ENCODE measurements at places on chromosomes 3 and 15.

DNA sequence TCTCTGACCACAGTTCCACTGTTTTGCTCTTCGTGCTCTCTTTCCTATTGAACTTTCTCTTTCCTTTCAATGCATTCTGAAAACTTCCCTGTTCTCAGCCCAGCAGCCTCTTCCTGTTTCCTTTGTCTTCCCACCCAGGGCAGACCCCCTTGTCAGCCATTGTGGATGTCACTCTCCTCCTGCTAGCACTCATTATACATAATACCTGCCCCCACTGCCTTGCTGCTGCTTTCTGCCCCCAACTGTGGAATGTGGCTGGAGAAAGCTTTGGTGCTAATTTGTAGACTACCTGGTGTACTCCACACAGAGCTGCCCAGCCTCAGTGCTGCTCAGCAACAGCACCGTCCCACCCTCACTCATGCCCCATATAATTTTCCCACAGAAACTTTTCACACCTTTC lies 80.2 kb downstream of the CHCHD6 start:
- DNase-seq, result no peak

- DNase-seq, result no peak
Observed at GRCh38 chr3:129628169-129628522, 21.7 kb upstream of the PLXND1 start.

DNA sequence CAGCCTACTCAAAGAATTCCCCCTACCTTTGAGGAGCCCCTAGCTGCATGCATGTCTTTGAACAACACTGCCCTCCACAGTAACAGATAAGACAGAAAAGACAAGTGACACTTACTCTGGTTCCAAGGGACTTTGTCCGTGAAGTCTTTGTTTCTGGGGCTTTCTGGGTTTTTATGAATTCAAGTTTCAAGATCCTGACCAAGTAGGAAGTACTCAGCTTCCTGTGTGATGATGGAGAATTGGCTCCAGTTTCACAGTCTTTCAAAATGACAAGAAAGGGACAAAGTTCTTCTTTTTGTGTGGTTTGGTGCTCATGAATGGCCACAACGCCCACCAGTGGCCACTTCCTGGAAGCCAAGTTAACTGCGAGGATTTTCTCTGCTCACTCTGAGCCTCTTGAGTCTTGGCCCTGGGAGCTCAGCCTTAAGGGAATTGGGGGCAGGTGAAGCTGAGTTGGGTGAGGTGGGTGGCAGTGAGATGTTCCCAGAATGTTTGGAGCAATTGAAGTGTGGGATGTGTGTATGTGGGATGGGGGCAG lies at the start of gene CCR1:
Gene CCR1, minus strand, starts transcription at position 147 of the 538 bp plus-strand sequence. CDS start 4,000 bp downstream, outside the sequence.
- no peak for DNase-seq

DNA sequence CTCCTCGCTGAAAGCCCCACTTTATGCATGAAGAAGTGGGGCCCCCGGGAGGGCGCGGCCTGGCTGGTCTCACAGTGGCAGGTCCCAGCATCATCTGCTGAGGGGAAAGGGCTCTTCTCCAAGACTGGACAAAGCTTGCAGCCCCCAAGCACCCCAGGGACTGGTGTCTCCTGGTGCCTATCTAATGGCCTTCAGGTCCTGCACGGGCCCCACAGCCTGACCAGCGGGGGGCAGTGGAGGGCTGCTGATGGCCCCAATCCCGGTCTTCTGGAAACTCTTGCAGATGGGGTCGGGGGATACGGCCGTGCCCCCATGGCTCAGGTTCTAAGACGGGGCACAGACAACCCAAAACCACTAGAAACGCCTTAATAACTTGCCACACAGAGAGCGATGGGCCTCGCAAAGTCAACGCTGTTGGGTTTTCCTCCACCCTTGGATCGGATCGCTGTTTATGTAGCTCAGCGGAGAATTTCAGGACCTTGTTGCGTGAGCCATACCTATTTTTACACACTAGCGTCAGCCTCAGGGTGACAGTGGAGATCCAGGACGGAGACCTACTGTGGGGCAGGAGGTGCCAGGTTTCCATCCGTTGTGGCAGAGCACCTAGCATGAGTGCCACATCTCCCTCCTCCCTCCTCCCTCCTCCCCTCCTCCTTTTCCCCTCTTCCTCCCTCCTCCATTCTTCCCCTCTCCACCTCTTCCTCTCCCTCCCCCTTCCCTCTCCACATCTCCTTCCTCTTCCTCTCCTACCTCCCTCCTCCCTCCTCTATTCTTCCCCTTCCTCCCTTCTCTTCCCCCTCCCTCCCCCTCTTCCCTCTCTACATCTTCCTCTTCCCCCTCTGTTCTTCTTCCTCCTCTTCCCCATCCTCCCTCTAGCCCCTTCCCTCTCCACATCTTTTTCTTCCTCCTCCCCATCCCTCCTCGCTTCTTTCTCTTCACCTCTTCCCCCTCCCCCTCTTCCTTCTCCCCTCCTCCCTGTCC lies 79.3 kb upstream of the ALDH1L1 start:
- DNase-seq, result peak; percentile 86

DNA sequence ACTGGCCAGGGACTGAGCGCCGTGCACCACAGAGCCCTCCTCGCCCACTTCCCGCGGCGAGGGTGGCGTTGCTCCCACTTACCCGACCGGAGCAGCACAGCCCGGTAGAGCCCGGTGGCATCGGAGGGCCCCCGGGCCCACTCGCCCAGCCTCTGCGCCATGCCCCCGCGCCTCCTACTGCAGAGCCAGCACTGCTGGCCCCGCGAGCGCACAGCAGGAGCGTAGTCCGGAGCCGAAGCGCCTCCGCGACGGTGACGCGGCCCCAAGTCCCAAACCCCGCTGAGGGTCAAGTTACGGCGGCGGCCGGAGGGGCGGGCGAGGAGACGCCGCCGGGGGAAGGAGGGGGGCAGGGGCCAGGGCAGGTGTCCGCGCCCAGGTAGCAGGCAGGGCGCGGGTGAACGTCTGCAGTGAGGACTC lies 9.6 kb upstream of the FAM107A start:
- DNase-seq, result no peak

- no peak for DNase-seq
Observed at GRCh38 chr15:92610101-92610520, 45.5 kb downstream of the FAM174B start.

DNA sequence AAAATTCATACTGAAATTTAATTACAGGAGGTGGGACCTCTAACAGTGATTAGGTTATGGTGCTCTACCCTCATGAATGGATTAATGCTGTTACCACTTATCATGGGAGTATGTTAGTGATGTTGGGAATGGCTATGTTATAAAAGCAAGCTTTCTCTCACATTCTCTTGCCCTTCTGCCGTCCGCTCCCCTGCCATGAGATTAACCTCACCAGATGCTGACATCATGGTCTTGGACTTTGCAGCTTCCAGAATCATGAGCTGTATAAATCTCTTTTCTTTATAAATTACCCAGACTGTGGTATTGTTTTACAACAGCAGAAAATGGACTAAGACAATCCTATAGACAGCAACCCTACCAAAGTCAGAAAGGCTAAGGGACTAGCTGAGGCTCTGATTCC lies 884.8 kb downstream of the FHIT start:
- DNase-seq, result no peak

GRCh38 chr3:97464035-97464434 lies 300.5 kb upstream of the ARL6 start:
- DNase-seq, result no peak

All from tibial artery (tissue), 4 donors.